ENCODE measurements at places on chromosomes 1 and 21.

DNA sequence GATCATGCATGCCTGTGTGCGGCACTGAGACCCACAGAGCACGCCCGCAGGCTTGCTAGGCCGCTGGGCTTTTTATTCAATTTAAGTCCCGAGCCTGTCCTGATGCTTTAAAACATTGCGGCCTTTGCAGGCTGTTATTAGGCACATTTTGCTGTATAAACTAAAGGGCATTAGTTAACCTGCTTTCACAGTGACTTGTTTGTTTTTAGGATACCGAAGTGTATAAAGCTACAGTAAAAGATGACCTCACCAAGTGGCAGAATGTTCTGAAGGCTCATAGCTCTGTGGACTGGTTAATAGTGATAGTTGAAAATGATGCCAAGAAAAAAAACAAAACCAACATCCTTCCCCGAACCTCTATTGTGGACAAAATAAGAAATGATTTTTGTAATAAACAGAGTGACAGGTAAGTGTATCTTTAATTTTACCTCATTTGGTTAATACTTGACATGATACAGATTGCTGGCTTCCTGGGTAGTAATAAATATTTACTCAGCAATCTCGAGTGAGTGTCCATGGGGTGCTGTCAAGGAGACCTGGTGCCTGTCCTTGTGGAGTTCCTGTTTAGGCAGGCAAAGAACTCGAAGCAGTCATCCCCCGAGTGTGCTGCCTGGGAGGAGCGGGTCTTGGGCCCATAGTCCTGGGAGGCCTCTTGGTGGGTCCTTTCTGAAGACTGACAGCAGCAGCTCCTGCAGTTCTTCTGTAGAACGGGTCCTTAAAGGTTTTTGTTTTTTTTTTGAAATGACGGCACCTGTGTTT, 40.1 kb downstream of the TRAPPC10 start:
- DNase-seq: peak; percentile 52

- peak; percentile 92 for DNase-seq
Measured at GRCh38 chr1:247331525-247332214, at the start of gene ZNF496. TSS of gene ZNF496 (minus strand) at chr1:247331867. CDS start at chr1:247329578, 2,289 bp downstream.

- DNase-seq: no peak
Measured at GRCh38 chr21:42027822-42028765, 17.9 kb upstream of the ZBTB21 start.

- DNase-seq: peak; percentile 82
Measured at GRCh38 chr1:234065794-234066447, 161.4 kb downstream of the SLC35F3 start.

- DNase-seq: no peak
Measured at GRCh38 chr1:980602-981395, 1.1 kb downstream of the PERM1 start.

DNA sequence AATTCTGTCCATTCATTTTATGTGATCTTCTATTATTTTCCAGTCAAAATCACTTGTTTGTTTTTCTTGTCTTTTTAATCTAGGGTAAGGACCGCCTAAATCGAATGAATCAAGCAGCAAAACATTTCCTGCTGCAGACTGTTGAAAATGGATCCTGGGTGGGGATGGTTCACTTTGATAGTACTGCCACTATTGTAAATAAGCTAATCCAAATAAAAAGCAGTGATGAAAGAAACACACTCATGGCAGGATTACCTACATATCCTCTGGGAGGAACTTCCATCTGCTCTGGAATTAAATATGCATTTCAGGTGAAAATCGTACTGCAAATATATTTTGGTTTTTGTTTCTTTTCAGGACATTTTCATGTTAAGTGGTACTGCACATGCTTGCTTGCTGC, 20.5 kb downstream of the CLCA4 start:
- DNase-seq: no peak

DNA sequence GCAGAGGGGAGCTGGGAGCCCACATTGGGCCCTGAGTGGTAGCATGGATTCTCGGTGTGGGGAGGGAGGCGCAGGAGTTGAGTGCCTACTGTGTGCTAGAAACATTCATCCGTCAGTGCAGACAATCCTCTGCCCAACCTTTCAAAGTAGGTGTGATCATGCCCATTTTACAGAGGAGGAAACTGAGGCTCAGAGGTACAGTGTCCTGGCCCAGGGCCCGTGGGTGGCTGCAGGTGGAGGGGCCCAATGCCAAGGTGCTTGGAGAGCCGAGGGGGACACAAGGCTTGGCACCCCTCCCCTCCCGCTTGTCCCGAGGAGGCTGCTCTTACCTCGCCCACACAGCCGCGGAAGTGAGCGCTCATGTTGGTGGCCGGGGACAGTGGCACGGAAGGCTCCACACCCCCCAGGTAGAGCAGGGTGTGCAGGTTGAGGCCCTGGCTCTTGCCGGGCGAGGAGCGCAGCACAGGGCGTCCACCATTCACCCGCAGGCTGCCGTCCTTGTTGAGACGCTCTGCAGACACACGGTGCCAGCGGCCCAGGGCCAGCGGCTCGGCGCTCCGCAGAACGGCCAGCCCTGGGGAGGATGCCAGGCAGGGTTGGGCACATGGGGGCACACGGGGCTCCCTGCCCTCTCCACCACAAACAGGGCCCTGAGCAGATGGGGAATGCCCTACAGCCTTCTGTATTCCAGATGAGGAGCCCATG, 16.6 kb downstream of the LDLRAD2 start:
- DNase-seq: no peak

GRCh38 chr1:112061056-112061455, 71.6 kb upstream of the KCND3 start:
- no peak for DNase-seq

GRCh38 chr1:5913876-5914275, 78.3 kb downstream of the NPHP4 start:
- no peak for DNase-seq

GRCh38 chr1:188599313-188599712, 1770.6 kb downstream of the PLA2G4A start:
- DNase-seq: no peak

- peak; percentile 62 for DNase-seq
Measured at GRCh38 chr1:54490361-54491248, 57.4 kb upstream of the ACOT11 start.

GRCh38 chr21:14535702-14536101, 10.4 kb downstream of the SAMSN1 start:
- no peak for DNase-seq

GRCh38 chr1:228029281-228029680, 22.5 kb downstream of the WNT3A start:
- DNase-seq: no peak

Measured in NCI-H2081 (cell line).